ENCODE measurements at places on chromosomes 5 and 9. TPM values are rescaled to one million over a fixed set of nuclear protein-coding genes. Genes with fewer than 3 reads are reported as not detected.

GLDC gene
- 0.34 TPM for total RNA-seq

MEGF10 gene
- not detected for total RNA-seq

GARNL3 gene
- total RNA-seq, result 2.4 TPM

ADAMTS6 gene
- 19.3 TPM for total RNA-seq

ZCCHC9 gene
- total RNA-seq, result 21.0 TPM

DMRT3 gene
- total RNA-seq, result not detected

FOXD4L4 gene
- total RNA-seq, result not detected

ASS1 gene
- total RNA-seq, result 23.5 TPM

SPAG8 gene
- 2.4 TPM for total RNA-seq

PHAX gene
- 42.5 TPM for total RNA-seq

TICAM2 gene
- total RNA-seq, result 4.5 TPM

SLC4A9 gene
- total RNA-seq, result not detected

NELFB gene
- total RNA-seq, result 55.9 TPM

CCIN gene
- 0.89 TPM for total RNA-seq

PCDHA9 gene
- total RNA-seq, result not detected

SPATA31E1 gene
- total RNA-seq, result not detected

NPR3 gene
- total RNA-seq, result 19.9 TPM

ANKRD31 gene
- total RNA-seq, result under 0.01 TPM

MEIKIN gene
- not detected for total RNA-seq

IL13 gene
- not detected for total RNA-seq

EGFLAM gene
- total RNA-seq, result 1.2 TPM

SPATA31C1 gene
- total RNA-seq, result not detected

SCGB3A2 gene
- total RNA-seq, result not detected

TOR2A gene
- total RNA-seq, result 10.1 TPM

CDC23 gene
- total RNA-seq, result 16.2 TPM

TNIP1 gene
- 46.9 TPM for total RNA-seq

CCDC152 gene
- total RNA-seq, result 4.0 TPM

IFNK gene
- total RNA-seq, result not detected

HAVCR1 gene
- total RNA-seq, result not detected

ACTBL2 gene
- total RNA-seq, result 0.15 TPM

TAS2R1 gene
- not detected for total RNA-seq

NRG2 gene
- total RNA-seq, result 0.15 TPM

ZNF189 gene
- total RNA-seq, result 6.7 TPM

GMCL2 gene
- total RNA-seq, result not detected

CRHBP gene
- 0.45 TPM for total RNA-seq

OSMR gene
- 19.9 TPM for total RNA-seq

All from bronchus fibroblast of lung (primary cell).